Transverse colon (tissue), 4 donors: ENCODE measurements at places on chromosomes 7 and 10.

GRCh38 chr10:46285966-46286620 lies 704 bp upstream of the ANTXRL start:
- DNase-seq, result peak; percentile 6

- no peak for DNase-seq
These were observed 64.3 kb upstream of the ANTXRL start for GRCh38 chr10:46222364-46222935.

GRCh38 chr7:87058744-87059524 lies 520 bp downstream of the ELAPOR2 start:
- peak; percentile 36 for DNase-seq

- DNase-seq, result no peak
These were observed 152.2 kb downstream of the DNAJB6 start for GRCh38 chr7:157488966-157489365.

DNA sequence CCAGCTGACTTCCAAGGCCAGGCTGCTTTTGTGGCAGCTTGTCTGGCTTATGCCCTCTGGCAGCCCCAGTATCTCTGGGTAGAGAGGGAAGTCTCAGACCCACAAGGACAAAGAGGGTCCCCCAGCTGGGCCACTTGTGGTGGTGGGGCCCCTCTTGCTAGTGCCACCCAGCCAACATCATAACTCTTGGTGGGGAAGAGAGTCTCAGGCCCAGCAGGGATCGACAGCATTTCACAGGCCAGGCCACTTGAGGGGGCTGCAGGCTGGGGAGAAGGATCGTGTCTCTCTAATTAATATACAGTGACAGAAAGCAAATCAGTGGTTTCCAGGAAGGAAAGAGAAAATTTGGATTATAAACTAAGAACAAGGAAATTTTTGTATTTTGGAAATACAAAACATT lies 76.0 kb downstream of the TYW1B start:
- no peak for DNase-seq

DNA sequence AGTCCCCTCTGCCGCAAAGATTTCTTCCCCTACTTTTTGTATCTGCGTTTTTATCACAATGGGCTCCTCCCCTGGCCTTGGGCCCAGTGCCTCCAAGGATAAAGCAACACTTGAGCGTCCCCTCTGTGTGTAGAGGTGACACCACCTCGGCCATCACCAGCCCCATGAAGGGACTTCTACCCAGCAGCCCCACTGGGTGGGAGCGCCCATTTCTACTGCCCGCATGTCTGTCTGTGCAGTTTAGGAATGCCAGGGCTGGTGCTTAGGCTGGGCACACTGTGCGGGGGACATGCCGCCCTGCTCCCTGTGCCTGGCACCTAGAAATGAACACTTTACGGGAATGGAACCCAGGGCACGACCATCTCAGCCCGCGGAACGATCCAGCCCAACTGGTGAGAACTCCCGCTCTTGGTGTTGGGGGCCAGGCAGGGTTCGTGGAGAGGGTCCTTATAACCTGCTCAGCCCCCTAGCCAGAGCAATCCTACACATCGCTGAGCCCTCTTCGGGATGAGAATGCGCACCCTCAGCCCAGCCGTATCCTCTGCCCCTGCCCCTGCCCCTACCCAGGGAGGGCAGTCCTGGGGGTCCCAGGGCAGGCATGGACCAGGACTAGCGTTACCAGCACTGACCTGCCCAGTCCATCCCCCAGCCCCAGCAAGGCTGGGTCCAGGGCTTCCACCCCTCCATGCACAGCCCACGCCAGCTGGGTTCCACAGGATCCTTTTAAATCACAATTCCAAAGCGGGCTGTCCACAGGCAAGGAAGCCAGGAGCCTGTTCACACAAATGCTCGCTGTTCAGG lies 12.8 kb downstream of the CRYGN start:
- DNase-seq, result no peak

DNA sequence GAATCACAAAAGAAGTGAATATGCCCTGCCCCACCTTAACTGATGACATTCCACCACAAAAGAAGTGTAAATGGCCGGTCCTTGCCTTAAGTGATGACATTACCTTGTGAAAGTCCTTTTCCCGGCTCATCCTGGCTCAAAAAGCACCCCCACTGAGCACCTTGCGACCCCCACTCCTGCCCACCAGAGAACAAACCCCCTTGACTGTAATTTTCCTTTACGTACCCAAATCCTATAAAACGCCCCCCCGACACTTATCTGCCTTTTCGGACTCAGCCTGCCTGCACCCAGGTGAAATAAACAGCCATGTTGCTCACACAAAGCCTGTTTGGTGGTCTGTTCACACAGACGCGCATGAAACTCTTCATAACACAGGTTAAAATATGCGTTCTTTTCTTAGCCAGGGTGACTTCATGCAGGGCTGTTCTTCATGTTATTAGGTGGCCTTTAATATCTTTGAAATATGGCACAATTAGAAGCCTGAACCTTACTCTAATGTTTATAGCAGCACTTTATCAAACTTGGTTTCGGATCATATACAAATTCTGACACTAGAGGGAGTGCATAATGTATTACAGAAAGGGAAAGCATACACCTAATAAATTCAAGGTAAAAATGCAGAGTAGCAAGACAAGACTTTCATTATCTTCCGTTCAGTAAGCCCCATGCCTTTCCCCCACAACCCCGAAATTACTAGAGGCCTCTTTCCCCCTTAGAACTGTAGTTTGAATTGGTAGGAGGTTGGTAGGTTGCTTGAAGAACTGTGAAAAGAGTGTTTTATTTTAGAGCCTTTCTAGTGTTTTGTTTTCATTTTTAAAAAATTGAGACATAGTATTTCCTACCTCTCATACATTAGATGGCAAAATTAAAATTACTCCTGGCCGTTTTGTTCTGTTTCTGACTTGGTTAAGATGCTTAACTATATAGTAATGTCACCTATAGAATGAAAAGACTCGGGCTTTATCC lies 117.9 kb downstream of the NPY start:
- DNase-seq, result no peak

- no peak for DNase-seq
These were observed 85.9 kb downstream of the CCNY start for GRCh38 chr10:35422228-35422627.

DNA sequence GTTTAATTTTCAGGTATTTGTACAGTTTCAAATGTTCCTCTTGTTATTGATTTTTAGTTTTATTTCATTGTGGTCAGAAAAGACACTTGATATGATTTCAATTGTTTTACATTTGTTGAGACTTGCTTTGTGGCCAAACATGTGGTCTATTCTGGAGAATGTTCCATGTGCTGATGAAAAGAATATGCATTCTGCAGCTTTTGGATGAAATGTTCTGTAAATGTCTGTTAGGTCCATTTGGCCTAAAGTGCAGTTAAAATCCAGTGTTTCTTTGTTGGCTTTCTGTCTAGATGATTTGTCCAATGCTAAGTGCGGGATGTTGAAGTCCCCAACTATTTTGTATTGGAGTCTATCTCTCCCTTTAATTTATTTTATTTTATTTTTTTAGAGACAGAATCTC lies 70.5 kb downstream of the ZNF503 start:
- no peak for DNase-seq

DNA sequence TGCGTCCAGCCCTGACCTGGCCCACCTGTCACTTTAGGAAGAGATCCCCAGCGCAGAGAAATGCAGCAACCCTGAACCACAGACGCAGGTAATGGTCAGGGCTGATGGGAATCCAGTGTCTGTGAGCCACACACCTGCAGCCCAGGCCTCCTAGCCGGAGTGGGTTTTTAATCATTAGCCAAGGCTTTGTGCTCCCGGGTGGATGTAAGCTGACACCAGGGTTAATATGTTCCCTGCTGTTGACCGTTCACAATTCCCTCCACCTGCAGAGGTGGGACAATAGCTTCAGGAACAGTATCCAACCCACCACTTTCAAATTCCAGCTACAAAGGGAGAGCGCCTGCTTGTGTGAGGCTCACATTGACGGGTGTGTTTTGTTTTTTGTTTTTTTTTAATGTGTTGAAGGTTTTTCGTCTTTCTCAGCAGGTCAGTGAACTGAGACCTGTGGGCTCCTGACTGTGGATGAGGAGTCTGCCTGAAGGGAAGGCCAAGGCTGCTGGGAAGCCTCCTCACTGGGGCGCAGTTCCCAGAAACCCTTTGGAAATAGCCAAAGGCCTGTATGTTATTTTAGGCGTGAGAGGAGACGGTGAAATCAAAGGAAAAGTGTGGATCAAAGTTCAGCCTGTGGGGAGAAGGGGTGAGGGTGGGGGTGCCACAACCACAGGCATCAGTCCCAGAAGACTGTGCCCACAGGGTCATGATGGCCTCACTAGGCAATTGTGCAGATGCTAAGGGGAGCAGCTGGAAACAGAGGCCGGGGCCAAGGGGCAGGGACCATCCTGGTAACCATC lies 111.1 kb downstream of the TNS3 start:
- peak; percentile 56 for DNase-seq

DNA sequence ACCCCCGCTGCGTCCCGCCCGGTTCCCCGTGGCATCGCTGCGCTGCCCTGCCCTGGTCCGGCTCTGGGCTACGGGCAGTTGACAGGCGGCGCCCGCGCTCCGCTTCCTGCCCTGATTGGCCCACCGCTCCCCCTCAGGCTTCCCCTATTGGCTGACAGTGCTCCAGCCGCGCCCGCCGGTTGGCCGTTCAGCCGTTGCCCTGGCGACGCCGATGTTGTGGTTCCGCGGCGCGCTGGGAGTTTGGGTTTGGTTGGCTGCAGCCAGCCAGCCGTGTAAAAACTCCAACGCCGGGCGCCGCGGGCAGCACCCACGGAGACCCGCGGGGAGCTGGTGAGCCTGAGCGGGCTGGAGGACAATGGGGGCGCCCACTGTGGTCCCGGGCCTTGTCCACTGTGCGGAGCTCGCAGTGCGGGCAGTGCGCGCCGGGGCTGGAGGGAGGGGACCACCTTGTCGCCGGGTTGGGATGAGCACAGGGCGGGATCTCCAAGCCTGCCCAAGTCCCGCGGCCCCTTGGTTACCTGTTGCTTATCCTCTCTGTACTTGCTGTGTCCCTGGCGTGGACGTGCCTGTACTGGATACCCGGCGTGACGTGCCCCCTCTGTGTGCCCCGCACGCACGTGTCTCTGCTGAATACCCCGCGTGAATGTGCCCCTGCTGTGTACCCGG lies at the start of gene C7orf57:
Gene C7orf57, plus strand, starts transcription at position 243 of the 666 bp plus-strand sequence. CDS start 766 bp downstream, outside the sequence.
- peak; percentile 91 for DNase-seq

DNA sequence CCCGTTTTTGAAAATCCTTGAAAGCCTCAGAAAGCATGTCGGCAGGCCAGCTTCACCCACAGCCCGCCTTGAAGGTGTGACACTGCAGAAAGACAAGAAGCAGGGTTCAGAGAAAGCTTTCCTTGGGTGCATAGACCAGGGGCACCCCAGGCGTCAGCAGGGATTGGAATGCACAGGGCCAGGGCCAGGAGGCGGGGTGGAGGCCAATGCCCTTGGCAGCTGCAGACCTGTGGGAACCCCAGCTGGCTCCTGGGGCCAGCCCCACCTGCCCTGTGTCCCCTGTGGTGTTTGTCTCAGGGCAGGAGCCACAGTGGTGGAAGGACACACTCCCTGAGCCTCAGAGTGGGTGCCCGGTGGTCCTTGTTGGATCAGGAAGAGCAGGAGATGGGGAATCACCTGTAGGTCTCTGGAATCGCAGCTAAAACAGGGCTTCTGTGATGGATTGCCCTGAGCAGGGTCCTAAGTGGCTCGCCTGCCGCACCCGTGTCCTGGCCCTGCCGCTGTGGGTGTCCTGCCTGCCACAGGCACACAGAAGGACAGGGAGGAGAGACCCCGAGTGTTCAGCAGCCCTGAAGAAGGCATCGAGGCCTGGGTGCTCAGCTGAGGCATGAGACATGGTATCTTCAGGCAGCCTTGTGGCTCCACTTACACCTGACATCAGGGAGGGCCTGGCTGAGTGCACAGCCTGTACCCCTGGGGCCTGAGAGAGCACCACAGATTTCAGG lies 32.5 kb downstream of the ANXA8 start:
- no peak for DNase-seq

DNA sequence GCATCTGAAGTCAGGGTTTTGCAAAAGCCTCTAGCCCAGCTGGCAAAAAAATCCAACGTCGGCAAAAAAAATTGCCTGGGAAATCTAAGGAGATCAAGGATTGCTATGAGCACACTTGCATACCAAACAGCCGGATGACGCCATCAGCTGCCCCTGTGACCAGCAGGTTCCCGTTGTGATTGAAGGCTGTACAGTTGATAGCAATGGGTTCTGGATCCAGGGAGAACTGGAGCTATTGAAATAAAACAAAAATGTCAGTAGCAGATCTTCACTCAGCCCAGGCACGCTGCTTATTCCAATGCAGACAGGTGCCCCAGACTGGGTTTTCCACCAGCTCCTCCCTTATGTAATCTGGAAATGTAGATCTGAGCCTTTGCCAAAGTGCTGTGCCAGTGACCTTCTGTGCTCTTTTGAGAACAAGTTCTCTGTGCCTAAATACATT lies 18.7 kb upstream of the CYREN start:
- DNase-seq, result no peak

- DNase-seq, result no peak
These were observed 114.7 kb downstream of the MAD1L1 start for GRCh38 chr7:2118056-2118455.

DNA sequence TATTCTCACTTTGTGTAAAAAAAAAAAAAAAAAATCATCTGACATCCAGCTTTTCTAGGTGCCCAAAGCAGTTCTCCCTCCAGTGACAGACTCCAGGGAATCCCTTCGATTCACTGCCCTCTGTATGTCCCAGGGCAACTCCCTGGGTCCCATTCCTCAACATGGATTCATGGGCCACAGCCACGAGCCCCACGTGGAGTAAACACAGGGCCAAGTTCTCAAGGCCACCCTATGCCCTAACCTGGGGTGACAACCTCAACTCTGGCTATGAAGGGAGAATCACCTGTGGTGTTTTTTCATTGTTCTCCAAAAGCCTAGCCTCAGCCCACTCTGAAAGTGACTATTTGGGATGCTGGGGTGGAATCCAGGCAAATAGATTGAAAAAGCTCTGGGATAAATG lies 3.4 kb downstream of the BNIP3 start:
- no peak for DNase-seq
